ENCODE measurements at places on chromosomes 12 and 14.

DNA sequence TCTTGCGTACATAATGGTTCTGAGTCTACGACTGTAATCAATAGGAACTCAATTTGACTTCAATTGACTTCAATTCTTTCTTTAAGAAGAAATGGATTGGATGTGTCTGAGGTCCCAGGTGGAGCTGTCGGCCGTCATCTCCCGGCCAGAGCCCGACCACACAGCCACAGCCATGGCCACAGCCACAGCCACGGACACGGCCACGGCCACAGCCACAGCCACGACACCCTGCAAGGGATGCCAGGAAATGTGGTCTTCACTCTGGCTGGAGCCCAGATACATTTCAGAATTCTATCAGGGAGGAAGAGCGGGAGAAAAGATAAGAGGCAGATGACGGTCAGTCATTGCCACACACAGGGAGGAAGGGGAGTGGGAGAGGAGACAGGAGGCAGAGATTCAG is 58.9 kb downstream of the GALNT9 start:
- no peak for DNase-seq

GRCh38 chr14:89353766-89354113 is 63.3 kb downstream of the FOXN3 start:
- no peak for DNase-seq

DNA sequence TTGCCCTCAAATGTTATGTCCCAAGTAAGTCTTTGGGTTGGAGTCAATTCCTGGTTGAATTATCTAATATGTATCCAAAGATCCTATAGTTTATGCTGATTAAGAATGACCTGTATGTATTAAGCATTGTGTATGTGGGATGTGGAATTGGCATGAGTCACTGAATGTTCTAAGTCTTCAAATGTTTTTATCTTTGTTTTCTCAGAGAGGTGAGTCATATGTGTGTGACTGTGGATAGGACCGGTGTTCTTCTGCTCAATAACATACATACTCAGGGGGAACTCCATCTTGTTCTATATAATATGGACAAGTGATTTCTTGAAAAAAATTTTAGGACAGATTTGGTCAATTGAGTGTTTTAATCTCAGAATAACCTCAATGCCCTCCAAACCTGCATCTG is 57.9 kb downstream of the NAV3 start:
- no peak for DNase-seq

DNA sequence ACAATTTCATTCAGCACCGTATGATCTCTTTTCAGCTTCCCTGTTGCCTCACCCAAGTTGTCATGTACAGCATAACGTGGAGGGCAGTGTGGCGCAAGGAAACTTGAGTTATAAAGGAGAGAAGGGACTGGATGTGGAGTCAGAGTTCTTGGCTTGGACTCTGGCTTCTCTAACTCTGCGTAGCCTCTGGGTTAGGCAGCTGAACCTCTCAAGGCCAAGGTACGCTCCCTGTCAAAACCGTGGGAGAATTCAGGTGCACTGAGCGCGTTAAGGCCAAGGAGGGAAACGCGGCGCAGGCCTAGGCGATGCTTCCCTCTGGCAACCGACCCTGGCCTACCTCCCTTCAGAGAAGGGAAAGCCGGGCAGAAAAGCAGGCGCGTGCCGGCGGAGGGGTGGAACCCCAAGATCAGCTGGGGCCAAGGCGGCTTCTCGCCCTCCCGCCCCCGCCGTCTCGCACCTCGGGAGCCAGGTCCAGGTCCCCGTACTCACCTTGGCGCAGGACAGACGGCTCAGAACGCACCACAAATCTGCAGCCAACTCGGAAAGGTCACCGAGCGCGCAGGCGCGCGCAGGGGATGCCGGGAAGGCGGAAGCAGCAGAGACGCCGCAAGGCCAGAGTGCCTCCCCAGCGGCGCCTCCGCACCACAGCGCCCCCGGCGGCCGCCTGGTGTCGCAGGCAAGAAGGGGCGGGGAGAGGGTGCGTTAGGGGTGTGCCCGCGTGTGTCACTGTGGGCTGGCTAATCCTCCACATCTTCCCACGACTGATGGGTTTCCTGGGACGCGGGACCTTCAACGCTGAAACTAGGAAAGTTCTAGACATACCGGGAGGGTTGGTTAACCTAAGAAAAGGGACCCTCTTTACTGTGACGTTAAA is 7.0 kb upstream of the TDRD9 start:
- peak; percentile 91 for DNase-seq

- no peak for DNase-seq
Observed at GRCh38 chr14:65033181-65033580, 46.5 kb downstream of the FNTB start.

GRCh38 chr12:126582231-126582630 is 1517.0 kb downstream of the AACS start:
- DNase-seq = no peak

GRCh38 chr12:46370380-46370734 is 2.2 kb downstream of the SLC38A2 start:
- DNase-seq = no peak

DNA sequence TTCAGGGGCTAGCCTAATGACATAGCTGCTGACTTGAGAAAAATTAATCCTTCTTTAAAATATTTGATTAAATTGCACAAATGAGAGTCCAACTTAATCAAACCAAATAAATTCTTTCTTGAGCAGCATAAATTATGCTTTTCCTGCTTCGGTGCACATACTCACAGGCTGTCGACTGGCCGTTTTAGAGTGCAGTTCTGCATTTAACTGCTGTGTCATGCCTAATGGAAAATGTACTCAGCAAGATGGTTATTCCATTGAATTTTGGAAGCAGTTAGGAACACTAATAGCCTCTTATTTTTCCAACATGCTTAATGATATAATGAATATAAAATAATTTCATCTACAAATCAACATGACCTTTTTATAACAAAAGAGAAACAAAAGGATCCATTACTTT is 266.1 kb upstream of the LRIG3 start:
- DNase-seq = no peak

DNA sequence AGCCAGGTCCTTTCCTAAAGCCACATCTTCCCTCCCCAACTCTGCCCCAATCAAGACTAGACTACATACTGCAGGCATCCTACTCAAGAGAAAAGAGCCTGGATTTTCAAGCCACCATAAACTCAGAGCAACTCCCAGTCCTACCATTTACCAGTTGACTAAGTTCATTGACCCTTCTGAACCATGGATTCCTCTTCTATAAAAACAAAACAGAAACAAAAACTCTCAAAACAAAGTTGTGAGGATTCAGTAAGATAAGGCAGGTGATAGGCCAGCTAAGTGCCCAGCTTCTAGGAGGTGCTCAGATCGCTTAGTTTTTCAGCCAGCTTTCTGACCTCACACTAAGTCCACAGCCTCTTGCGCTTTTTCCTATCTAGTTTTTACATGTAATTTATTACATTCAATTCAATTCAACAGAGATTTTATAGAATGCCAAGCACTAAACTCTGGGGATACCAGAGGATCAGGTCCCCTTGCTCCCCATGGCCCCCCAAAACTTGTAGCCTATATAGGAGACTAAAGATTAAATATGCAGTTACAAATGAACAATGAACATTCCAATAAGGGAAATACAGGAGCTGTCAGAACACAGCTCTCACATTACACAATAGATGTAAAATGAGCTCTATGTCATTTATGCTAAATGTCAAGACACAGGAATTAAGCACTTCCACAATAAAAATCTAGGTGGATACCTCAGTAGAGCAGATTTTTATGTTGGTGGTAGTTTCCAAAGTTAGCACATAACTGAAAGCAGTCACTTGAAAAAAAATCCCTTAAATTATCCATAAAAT is 104.5 kb upstream of the EGLN3 start:
- no peak for DNase-seq

DNA sequence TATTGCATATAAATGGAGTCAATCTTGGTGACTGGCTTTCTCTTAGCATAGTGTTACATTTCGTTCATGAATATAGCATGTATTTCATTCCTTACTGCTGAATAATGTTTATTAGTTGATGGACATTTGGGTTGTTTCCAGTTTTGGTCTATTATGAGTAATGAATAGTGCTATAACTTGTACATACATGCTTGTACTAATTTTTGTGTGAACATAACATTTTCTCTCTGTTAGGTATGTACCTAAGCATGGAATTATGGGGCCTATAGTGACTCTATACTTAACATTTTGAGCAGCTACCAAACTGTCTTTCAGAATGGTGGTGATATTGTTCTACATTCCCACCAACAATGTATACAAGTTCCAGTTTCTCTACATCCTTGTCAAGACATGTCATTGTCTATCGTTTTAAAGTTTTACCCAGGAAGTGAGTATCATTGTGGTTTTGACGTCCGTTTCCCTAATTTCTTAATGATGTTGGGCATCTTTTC is 23.1 kb downstream of the ATP2A2 start:
- DNase-seq = no peak

DNA sequence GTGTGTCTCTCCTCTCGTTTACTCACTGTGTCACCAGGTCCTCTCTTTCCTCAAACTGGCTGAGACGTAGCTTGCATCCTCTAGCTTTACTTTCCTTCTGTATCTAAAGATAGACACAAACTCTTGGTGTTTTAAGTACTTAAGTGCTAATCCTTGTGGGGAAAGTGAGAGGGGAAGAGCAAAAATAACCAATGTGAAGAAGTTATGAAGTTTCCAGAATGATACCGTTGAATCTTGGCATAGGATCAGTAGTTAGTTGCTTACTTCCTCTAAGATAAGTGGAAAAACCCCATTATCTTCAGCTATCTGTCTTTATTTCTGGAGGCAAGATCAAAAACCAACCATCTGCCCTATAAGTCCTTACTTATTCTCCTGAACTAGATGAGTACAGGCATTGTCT is 10.6 kb downstream of the FAR2 start:
- DNase-seq = no peak

GRCh38 chr14:36214476-36215216 is 38.1 kb upstream of the PTCSC3 start:
- no peak for DNase-seq

DNA sequence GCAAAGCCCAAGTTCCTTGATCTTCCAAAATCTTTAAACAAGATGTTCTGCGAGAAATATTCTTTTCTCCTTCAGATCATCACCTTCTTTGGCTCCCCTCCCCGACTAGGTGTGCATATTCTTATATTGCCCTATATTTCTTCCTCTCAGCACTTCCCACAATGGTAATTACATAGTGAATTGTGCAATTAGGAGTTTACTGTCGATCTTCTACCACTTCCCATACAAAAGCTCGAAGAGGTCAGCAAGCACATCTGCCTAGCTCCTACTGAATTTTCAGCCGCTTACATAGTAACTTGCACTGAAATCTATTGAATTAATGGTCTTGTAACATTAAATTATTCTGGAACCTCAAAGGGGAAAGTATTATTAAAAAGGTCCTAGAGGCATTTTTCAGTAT is 16.7 kb downstream of the OSBPL8 start:
- no peak for DNase-seq

DNA sequence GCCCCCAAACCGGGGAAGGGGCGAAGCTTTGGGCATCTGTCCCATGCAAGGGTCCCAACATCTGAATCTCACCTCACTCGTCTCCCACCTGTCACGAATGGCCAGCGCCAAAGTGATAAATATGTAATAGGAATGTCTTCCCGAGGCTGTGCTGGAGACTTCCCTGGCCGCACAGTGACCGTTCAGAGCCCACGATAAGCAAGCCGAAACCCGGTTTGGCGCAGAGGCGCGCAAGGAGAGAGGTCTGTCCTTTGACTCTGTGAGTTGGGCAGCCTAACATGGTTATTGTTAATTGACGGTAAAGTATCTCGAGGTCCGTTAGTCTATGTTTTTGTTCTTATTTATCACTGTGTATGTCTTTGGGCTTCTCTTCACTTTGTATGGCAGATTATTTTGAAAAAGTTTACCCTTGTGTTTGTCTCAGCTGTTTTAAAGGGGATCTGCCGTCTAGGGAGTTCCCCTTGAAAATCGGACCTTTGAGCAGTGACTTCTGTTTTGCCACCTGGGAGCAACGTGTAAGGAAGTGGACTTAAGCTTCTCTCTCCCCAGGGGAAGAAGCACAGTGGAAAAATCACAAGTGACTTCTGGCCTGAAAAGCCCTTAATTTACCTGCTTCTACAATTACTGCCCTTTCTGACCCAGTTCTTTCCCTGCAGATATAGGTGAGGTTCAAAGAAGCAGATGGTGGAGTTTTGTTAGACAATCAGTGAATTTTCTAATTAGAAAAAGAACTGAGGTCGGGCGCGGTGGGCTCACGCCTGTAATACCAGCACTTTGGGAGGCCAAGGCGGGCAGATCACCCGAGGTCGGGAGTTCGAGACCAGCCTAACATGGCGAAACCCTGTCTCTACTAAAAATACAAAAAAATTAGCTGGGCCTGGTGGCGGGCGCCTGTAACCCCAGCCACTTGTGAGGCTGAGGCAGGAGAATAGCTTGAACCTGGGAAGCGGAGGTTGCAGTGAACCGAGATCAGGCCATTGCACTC is 1.1 kb upstream of the TM9SF1 start:
- no peak for DNase-seq

DNA sequence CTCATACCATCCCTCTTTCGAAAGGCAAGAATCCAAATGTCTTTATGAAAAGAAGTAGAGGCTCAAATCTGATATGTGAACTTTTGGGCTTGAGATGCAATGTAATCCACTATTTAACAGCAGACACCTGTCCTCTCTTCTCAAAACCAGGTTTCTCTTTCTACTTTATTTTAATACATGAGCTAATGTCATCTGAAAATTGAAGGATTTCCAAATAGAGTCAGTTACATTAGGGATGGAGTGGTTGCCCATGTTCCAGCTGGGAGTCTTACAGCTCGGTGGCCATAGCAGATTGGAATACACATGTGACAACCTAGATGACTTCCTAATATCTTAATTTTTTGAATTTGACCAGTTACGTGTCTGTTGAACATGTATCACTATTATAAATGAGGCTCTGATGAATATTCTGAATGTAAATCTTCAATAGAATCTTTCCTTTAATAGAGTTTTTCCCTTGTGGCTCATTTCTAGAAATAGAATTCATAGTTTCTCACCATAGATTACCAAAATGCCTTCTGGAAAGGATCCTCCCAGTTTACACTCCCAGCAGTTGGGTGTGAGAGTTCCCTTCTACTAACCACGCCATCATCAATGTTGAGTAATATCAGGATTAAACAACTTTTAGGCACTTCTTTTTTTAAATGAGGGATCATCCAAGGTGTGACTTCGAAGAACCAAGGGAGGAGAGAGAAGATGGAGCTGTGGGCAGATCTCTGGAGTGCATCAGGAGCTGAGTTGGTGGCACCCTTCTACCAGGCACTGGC is 49.2 kb downstream of the GPR135 start:
- no peak for DNase-seq

DNA sequence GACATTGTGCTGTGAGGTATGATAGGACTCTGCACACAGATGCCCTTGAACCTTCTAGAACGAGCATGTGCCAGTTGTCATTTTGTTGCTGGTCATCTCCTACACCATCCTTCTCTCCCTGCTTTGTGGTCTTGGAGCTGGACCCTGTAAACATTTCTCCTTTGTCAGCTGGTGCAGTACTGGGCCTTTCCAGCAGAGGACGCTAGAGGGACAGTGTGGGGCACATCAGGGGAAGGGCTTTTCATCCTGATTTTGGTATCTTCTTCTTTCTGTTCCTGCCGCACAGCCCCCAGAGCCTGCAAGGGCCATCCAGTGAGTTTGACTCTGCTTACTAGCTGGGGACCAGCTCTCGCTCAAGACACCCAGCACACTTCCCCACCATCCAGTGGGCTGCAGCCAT is 484.6 kb downstream of the AACS start:
- DNase-seq = no peak

- no peak for DNase-seq
Observed at GRCh38 chr12:65010437-65010836, 110.7 kb downstream of the WIF1 start.

All from NCI-H2227 treated with DMSO at 0.1 percent for 48 hours (cell line).